ENCODE measurements at places on chromosomes 1 and 21.

DNA sequence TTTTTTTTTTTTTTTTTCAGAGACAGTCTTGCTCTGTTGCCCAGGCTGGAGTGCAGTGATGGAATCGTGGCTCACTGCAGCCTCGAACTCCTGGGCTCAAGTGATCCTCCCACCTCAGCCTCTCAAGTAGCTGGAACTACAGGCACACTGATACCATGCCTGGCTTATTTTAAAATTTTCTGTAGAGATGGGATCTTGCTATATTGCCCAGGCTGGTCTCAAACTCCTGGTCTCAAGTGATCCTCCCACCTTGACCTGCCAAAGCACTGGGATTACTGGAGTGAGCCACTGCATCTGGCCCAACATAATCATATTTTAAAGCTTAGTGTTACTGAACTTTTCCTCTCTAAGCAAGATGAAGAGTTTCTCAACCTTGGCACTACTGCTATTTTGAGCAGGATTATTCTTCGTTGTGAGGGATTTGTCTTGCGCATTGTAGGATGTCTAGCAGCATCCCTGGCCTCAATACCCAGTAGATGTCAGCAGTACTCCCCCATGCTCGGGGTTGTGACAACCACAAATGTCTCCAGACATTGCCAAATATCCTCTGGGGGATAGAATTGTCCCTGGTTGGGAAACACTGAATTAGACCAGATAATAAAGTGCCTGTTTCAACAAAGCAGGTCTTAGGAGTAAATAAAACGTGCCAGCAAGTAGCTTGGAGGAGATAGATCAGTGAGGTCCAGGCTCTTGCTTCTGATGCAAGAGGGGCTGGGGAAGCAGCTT, 15.1 kb upstream of the THRAP3 start:
- no peak for DNase-seq

DNA sequence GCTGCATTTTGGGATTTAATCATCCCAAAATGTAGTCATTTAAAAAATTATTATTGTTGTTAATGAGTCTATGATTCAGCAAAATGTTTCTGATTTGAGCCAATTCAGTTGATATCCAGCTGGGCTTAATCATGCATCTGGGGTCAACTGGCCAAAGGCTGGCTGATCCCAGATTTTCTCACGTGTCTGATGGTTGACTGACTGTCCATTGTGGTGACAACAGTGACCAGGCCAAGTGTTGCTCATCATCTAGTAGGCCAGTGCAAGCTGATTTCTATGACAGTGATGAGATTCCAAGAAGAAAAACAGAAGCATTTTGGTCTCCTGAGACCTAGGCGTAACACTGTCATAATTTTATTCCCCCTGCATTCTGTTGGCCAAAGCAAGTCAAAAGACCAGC, 80.1 kb upstream of the ZC3H11B start:
- no peak for DNase-seq

DNA sequence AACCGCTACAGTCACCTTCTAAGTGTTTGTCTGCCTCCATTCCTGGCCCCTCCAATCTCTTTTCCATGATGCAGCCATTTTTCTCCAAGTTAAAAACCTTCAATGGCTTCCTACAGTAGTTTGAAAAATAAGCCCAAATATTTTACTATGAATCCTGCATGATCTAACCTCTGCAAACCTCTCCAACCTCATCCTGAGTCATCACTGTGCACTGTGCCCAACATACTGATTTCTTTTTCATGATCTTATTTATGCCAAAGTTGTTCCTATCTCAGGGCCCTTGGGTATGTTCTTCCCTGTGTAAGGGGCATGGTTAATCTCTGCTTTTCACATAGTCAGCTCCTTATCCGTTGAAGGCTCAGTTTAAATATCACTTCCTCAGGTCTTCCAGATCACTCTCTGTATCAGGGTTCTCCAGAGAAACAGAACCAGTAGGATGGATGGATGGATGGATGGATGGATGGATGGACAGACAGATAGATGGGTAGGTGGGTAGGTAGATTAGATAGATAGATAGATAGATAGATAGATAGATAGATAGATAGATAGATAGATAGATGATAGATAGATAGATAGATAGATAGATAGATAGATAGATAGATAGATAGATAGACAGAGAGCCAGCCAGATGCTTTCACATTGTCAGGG, 18.1 kb upstream of the PTPN14 start:
- DNase-seq, result no peak

GRCh38 chr1:42008264-42008663, 89.5 kb upstream of the HIVEP3 start:
- DNase-seq, result no peak

GRCh38 chr21:18244671-18245463, at the start of gene CHODL:
Gene CHODL, plus strand, starts transcription at chr21:18244833. Its CDS starts 391 bp downstream, at chr21:18245224.
- no peak for DNase-seq

- no peak for DNase-seq
Observed at GRCh38 chr1:80818211-80818610, 982.5 kb upstream of the ADGRL2 start.

GRCh38 chr1:236800002-236800620, 5.0 kb downstream of the MTR start:
- DNase-seq, result no peak

DNA sequence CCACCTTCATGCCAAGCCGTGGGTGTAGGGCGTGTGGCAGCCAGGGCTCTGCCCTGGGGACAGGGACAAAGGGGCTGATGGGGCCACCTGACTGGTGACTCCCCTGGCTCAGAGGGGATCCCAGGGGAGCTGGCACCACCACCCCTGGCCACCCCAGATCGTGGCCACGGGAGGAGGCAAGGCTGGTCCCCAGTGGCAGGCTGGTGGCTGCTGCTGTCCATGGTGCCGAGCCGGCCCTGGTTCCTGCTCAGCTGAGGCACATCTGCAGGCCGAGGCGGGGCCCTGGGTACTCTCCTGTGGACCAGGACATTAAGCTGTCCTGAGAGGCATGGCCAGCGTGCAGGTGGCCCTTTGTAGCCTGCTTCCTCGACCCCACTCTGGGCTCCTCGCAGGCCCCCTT, 6.5 kb downstream of the PLCH2 start:
- no peak for DNase-seq

DNA sequence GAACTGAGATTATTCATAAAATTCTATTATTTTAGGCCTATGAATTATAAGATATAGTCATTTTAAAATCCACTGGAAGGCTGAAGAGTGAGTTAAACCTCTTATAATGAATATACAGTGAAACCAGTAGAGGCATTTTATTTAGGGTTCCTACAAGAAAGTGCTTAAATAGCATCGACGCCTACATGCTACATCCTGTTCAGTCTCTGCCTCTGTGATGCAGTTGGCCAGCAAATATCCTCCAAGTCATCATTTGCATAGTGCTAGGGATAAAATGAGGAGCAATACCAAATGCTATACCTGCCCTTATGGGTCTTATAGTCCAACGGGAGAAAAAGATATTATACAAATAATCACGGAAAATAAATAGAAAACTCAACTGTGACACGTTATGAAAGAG, 59.6 kb downstream of the EDEM3 start:
- no peak for DNase-seq
